ENCODE measurements at places on chromosomes 1 and 21.

- no peak for DNase-seq
Measured at GRCh38 chr1:5994713-5995621, 2.7 kb upstream of the NPHP4 start.

DNA sequence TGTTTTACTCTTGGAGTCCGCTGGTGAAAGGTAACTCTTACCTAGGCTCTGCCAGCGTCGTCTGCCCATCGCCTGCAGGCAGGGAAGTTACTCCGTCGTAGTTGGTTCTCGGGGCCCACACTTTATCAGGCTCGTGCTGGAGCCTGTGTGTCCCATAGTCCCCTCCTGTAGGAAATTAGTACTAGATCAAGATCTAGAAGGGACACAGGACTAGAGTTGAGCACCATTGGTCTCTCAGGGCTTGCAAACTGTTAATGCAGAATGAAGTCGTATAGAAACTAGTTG lies 940 bp downstream of the SRRM1 start:
- DNase-seq = no peak

DNA sequence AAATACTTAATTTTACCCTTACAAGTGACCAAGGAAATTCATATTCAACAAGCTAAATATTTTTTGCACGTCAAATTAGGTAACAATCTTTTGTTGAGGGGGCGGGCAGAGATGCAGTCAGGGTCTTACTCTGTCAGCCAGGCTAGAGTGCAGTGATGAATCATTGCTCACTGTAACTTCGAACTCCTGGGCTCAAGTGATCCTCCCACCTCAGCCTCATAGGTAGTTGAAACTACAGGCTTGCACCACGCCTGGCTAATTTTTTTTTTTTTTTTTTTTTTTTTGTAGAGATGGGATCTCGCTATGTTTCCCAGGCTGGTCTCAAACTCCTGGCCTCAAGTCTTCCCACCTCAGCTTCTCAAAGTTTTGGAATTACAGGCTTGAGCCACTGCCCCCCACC lies 26.5 kb downstream of the PHTF1 start:
- no peak for DNase-seq

DNA sequence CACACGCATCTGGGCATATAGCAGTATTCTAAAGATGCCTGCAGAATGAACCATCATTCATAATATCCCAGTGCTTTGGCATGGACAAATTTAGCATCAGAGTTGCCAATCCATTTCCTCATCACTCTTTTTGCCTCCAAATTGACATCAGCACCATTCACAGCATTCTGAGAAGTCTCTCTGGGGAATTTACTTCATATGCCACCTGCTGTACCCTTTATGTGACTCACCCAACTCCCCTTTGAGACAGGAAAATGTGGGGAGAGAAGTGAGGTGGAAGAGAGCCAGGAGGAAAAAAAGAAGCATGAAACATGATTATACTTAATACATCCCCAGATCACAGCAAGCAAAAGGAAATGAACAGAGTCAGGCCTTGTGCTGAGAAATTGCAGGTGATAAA lies 37.4 kb downstream of the RAB3B start:
- DNase-seq = no peak

- no peak for DNase-seq
Measured at GRCh38 chr1:21721295-21721985, 52.3 kb upstream of the RAP1GAP start.

DNA sequence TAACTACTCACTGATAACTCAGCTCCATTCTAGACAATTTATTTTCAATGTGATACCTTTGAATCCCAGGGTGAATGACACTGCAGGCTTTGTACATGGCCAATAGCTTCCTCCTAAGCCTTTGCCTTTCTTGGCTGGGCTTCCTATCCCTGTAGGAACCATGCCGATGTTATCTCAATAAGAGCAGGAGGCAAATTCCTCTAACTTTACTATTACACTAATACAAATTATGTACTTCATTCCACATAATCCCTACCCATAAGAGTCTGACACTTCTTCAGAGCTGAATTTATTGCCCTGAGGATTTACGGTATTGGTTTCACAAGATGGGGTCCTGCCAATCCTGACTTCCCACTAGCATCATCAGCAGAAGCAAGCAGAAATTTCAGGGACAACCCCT lies 14.0 kb downstream of the TGFBR3 start:
- no peak for DNase-seq

DNA sequence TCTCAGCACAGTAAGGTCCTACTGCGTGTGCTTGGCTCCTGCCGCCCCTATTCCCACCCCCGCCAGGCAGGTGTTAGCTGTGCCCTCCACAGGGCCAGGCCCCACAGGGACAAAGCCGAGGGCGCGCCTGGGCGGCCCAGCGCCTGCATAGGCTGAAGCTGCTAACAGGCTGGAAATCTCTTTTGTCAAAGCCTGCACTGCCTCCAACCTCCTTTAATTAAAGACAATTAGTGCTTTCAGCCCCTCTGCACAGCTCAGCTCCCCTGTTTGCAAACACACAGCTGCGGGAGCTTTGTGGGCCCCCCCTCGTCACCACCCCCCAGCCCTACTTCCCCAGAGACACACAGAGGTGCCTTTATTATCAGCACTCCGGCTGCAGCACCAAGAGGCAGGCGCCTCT lies 95.9 kb downstream of the EPHB2 start:
- DNase-seq = no peak

GRCh38 chr1:86871001-86871400 lies 42.9 kb downstream of the SELENOF start:
- DNase-seq = no peak

- no peak for DNase-seq
Measured at GRCh38 chr1:157137408-157138219, 581 bp downstream of the ETV3 start.

DNA sequence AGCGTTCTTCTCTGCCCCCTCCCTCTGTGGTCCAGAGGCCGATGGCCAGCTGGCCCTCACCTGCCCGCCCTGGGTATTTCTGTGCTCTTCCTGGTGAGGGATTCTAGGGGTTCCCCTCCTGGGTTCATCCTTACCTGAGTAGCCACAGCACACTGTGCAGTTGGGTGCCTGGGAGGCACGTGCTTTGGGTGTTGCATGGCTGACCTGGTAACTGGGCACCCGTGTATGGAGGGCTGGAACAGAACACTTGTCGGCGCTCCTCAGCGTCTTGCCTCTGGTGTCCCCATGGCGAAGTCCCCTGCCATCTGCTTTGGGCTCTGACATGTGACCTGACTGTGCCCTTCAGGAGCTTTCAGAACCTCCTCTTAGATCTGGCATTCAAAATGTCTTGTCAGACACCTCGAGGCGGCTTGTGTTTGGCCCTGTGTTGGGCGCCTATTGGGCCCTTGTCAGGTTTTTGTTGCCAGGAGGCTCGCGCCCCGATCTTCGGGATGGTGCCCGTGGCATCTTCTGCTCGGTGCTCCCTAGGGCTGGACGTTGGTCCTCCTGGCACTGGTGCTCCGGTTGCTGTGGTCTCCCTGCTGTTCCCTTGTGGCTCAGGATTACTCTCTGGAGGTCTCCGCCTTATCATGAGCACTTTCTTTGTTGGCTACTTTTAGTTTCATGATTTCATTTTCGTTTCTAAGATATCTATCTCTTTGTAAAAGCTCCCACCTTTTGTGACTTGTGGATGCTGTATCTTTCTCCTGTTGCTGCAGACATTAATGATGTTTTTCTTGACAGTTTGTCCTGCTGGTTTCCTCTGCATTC lies 28.5 kb downstream of the SKI start:
- DNase-seq = no peak

DNA sequence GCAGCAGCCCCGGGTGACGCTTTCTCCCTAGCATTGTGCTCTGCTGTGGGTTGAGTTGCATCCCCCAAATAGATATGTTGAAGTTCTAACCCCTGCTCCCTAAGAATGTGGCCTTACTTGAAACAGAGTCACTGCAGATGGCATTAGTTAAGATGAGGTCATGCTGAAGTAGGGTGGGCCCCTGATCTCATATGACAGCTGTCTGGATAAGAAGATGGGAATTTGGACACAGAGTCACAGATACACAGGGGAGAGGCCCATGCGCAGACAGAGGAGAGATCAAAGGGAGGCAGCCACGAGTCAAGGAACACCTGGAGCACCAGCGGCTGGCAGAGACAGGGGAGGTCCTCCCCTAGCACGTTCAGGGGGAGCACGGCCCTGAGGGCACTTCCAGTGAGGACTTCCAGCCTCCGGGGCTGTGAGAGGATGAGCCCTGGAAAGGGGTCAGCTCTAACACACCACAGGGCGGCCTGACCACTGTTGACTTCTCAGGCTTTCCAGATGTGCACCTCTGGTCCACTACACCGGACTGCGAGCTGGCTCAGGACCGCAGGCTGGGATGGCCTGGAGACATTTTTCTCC lies 46.4 kb downstream of the ABCG1 start:
- no peak for DNase-seq

DNA sequence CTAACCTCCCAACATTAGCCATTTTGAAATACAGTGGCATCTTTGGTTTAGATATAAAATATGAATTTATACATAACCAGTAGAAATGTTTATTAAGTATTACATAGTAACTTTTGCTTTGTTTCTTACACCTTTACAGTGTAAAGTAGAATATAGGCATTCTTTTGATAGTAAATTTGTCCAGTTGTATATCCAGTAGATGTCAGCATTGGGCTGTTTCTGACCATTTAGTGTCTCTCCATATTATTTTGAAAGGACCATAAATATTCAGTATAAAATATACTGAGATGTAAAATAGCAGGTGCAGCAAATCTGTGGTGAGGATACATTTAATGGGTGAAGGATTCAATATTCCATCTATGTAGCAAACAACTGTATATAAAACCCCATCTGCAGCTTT lies 115.8 kb upstream of the ZRANB2 start:
- no peak for DNase-seq

GRCh38 chr1:34409689-34410229 lies 233.1 kb downstream of the C1orf94 start:
- no peak for DNase-seq
